GM12892 (cell line): ENCODE measurements at places on chromosomes 1 and 21.

- no peak for DNase-seq
These were observed 83.8 kb downstream of the TPR start for GRCh38 chr1:186291271-186291670.

GRCh38 chr1:70616946-70617345, 205.9 kb downstream of the CTH start:
- no peak for DNase-seq

DNA sequence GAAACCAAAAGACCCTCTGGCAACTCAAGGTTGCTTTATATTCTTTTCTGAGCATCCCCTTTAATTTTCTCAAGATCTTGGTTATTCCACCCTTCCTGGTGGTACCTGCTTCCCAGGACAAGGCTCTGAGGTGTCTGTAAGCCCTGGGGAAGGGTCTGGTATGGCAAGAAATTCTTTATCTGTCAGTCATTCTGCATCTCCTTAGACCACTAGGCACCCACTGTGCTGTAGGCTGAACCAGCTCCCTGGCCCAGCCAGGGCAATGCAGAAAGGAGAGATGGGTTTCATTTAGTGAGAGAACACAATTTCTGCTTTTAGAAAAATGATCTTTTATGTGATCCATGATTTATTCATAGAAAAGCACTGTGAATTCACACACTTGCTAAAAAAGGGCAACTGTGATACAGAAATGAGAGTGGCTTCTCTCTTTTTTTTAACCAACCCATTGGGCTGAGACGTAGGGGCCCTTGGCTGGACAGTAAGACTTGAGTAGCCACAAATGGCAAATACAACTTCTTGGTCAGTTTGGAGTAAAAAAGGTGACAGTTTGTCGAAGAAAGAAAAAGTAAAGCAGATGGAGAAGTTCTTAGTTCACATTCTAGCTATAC, 4.1 kb downstream of the UROD start:
- no peak for DNase-seq

DNA sequence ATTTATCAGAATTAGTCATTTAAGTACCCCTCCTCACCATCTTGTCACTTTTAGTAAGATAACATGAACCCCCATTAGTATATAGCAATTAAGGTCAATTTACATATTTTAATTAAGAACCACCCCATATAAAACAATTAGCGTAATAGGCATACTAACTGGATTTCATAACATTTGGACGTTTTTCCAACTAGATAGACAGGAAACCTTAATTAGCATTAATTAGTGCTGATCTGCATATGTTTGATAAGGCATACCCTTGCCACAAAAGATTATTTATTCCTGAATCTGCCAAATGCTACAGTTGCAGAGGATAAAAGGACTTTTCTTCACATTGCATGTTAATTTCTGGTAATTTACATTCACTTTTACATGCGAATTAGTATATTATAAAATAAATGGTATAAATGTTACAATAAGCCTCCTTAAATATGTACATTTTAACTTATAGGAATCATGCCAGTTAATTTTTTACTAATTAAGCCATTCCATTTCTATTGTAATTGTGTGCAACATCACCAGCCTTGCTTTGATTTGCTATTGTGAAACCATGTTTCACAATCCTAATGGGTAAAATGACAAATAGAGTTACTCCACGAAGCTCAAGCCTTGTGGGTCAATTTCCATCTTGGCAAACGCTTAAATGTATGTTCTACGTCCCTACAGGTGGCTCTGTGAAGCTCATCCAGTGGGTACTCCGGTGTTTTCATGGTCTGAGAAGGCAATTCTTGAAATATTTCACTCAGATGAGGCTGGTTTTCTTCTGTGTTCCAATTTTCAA, 469.6 kb downstream of the DPYD start:
- no peak for DNase-seq

DNA sequence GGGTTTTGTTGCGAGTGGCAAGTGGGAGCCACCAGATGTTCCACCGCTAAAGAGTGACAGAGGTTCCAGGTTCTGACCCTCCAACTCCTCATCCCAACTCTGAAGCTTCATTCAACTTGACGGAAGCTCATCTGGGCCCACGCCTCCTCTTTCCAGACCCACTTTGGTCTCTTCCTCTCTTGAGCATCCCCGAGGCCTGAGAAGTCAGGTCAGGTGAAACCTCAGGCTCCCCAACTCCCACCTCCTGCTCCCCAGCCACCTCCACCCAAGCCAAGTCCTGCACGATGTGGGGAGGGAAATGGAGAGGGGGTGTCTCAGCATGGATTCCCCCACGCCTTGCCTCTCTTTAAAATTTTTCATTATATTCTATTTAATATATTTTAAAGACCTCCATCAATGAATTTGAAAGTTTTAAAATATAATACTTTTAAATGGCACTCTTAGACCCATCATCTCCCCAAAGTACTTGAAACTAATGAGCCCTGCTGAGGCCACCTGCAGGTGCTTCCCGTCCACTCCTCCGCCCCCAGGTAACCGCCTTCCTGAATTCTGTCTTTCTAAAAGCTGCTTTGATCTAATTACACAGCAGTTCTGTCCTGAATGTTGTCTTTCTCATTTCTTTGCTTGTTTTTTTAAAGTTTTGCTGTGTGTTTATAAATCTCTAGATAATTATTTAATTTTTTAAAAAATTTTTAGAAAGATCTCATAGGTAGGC, 238.1 kb downstream of the KAZN start:
- no peak for DNase-seq
